ENCODE measurements at places on chromosomes 3 and 15.

DNA sequence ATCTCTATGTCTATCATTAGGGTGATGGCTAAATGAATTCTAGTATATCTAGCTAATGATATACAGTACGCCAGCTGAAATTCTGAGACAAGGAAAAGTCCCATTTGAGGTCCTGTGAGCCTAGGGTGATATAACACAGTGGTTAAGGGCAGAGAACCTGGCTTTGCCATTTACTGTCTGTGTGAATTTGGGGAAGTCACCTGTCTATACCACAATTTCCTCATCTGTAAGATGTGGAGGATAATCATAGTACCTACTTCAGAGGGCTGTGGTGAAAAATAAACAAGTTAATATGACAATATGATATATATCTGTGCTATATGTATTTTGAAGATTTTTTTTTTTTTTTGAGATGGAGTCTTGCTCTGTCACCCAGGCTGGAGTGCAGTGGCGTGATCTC lies 9.8 kb upstream of the ANKDD1A start:
- no peak for DNase-seq

DNA sequence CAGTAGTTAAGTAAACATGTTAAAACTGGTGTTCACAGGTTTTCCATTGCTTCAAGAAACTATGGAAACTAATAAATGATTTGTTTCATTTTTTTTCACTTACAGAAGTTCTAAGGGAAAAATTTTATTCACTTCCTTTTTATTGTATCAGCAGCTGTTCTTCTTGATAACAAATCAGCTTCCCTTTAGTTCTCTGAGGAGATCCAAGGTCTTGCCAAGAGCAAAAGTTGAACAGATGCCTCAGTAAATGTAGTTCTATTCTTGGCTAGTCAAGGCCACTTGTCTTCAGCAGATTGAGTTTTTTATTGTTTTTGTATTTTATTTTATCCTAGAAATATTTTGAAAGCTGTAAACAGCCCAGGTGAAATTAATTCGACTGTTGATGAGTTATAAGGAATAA lies 41.8 kb downstream of the KCNH8 start:
- no peak for DNase-seq

DNA sequence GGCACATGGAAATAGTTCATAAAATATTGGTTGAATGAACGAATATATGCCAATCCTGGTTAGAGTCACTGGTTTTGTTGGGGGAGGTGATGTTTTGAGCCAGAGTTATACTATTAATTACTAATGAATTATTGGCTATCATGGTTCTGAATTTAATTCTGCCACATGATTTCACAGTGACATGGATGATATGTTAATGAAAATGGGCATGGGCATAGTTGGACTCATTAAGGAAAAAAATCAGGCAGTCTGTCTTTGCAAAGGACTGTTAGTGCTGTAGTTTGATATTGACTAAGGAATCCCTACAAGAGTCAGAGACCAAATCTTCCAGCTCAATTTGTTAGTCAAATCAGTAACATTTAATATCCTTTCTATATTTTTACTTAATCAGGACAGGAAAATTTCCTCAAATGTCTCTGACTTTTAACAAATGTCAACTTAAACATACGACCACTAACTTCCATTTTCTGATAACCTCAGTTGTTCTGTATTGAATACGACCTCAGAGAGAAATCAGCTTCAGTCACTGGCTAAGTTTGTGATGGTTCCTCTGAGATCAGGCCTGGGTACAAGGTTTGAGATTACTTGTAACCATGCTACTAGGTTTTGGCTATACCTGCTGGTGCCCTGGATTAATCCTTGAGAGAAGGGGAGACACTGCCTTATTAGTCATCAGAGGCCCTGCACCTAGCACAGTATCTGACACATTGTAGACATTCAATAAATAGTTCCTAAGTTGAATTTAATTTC lies 13.3 kb downstream of the NFKBIZ start:
- DNase-seq = no peak

- DNase-seq = no peak
Measured at GRCh38 chr15:58705105-58705504, 44.4 kb downstream of the ADAM10 start.

DNA sequence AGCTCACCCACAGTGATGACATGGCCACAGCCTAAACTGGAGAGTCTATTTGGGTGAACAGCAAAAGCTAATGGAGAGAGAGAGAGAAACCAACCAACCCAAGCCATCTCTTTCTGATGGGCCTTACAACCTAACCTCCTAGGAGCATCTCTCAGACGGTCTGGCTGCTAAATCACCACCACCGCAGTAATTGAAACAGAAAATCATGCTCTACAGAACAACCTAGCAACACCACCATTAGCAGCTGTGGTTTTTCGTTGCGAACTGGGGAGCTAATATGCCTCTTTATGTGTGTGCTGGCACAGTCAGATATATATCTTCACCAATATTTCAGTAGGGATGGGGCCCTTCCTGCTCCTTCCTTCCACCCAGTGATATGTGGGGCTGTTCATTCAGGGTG lies 166.9 kb upstream of the PROK2 start:
- DNase-seq = no peak

GRCh38 chr3:183027276-183027675 lies 46.9 kb upstream of the DCUN1D1 start:
- DNase-seq = no peak

DNA sequence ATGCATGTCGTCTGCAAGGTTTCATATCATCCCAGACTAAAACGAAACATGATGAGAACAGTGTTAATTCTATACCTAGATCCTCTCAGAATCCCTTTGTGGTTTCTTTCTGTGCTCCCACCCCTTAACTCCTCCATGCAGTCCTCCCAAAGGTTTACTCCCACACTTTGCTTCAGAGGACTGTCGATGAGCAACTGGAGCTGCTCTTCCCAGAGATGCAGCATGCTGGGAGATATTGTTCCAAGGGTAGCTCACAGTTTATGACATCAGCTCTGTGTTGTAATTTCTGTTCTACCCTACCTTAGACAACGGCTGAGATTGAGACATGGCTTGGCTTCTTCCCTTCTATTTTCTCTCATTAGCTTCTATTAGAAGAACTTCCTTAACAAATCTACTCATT lies 313.0 kb upstream of the COL8A1 start:
- DNase-seq = no peak

- DNase-seq = no peak
Measured at GRCh38 chr15:97045666-97046421, 715.3 kb downstream of the NR2F2 start.
